Activated CD8-positive, alpha-beta memory T cell treated with anti-CD3 and anti-CD28 coated beads for 1 hour (primary cell): ENCODE measurements at places on chromosomes 1 and 21.

GRCh38 chr1:11571906-11572616 lies 82.2 kb downstream of the FBXO2 start:
- no peak for DNase-seq

DNA sequence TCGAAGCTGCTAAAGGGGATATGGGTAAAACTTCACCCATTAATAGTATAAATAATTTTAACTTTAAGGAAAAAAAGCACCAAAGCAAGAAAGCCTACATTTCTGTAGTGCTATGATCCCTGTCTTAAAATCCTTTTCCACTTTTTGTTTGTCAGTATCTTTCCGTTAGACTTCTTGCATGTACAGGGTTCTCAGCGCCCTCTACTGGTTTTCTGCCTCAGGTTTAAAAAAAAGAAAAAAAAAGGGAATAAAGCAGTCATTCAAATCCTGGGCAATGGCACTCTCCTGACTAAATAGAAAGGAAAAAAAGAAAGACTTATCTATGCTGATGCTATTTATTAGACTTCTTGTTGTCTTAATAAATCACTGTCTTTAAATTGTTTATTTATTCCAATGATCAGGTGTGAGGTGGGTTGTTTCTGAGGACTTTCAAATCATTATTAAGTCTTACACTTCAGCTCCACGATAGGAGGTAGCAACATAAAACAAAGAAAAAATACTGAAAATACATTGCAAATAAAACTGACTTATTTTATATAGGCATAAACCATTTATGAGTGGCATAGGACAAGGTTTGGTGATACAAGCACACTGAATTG lies 475.4 kb upstream of the NR5A2 start:
- no peak for DNase-seq

DNA sequence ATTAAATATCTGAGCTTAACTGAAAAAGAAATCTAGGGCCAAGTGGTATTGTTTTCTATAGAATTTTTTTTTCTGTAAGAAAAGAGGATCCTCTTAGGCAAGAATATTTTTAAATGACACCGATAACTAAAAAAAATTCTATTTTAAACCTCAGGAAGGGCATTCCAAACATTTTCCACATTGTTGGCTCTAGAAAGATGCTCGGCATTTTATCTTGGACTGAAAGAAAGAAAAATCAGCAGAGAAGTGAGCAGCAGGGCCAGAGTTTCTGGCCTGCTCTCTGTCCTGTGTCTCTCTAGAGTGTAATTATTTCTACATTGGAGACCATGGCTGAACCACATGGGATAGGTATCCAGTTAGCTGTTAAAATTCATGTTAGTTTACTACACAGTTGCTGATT lies 192.5 kb upstream of the GREM2 start:
- DNase-seq = no peak

DNA sequence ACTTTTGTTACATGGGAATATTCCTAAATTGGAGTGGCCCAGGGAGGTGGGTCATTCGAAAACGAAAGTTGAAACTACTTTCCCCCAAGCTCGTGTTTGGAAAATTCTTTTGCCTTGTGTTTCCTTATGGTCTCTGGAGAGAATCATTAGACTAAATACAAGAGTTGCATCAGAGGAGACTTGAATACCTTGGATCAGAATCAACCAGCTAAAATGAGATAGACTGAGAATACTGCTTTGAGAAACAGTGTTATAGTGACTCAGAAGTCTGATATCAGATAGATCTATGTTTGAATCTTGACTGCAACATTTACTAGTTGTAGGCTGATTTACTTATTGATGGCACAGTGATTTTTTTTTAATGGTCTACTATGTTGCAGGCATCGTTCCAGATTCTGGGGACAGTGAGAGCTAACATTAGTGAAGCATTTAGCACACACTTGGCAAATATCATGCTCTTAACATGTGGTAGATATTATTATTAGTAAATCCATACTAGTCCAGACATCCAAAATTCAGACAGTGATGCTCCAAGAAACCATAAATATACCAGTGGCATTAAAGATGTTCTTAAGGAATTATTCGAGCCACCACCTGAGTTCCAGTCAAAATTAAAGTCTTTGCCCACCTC lies 12.9 kb upstream of the ACTN2 start:
- DNase-seq = no peak

DNA sequence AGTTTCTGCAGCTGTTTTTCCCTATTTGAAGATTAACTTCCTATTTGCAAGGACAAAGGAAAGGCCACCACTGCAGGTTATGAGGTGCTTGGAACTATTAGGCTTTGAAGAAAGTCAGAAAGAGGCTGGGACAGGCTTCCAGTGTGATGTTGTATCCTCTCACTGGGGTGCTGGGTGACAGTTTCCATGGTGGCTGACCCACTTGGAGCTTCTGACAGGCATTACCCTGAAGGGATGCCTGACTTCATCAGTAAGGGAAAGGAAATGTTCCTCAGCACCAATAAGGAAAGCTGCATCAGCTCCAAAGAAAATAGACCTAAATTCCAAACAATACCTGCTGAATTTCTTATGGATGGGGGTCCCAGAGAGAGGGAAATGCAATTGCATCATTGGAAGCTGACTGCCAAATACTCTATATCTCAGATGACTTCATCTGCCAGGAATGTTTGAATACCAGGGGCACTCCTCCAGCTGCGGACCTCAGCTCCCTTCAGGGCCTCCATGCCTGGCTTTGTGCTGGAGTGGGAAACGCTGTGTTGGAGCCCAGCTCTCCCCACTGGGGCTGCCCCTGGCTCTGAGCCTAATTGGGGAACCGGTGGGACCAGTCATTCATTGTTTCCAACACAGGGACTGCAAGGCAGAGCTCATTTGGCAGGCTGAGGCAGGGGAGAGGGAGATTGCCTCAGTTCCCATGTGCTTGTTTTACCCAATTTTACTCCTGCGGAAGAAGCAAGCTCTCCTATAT lies 76.6 kb downstream of the RGL1 start:
- DNase-seq = no peak

DNA sequence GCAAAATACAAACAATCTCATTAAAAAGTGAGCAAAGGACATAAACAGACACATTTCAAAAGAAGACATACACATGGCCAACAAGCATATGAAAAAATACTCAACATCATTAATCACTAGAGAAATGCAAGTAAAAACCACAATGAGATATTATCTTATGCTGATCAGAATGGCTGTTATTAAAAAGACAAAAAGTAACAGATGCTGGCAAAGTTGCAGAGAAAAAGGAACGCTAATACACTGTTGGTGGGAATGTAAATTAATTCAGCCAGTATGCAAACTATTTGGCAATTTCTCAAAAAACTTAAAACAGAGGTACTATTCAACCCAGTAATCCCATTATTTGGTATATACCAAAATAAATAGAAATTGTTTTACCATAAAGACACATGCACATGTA lies 32.2 kb upstream of the TNFSF18 start:
- no peak for DNase-seq

DNA sequence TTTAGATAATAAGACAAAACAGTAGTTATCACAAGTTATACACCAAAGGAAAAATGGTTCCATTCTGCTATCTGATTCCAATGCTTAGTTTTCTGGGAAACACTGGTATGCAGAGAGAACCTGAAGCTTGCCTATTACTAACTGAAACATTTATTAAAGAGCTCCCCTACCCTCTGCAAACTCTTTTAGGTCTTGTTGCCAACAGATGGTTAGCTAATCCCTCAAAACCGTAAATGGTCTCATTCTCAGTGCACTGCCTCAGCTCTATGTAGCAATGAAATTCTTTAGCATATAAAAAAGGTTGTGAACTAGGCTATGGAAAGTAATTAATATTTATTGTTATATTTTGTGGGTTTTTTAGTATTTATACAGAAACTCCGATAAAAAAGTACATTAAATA lies 20.4 kb downstream of the C21orf91 start:
- DNase-seq = no peak

- DNase-seq = no peak
Measured at GRCh38 chr1:115076384-115076915, 12.9 kb downstream of the TSPAN2 start.

- no peak for DNase-seq
Measured at GRCh38 chr1:235588916-235589515, 60.6 kb downstream of the GNG4 start.

- DNase-seq = no peak
Measured at GRCh38 chr1:165353731-165354671, 2.5 kb downstream of the LMX1A start.

DNA sequence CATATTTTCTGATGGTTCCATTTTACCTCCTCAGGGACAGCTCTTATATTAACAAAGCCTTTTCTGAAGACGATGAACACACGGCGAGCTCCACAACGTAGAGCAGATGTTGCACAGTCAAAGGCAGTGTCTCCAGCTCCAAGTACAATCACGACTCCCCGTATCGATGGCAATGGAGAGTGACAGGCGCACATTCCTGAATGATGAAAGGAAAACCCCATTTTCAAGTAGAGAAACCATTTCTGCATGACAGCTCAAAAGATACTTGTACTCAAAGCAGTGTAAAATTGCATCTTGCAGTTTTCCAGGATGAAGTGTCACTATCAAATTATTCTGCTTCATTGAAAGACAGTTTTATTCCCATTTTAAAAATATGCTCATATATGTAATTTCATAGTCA lies 327.6 kb downstream of the DPYD start:
- DNase-seq = no peak

DNA sequence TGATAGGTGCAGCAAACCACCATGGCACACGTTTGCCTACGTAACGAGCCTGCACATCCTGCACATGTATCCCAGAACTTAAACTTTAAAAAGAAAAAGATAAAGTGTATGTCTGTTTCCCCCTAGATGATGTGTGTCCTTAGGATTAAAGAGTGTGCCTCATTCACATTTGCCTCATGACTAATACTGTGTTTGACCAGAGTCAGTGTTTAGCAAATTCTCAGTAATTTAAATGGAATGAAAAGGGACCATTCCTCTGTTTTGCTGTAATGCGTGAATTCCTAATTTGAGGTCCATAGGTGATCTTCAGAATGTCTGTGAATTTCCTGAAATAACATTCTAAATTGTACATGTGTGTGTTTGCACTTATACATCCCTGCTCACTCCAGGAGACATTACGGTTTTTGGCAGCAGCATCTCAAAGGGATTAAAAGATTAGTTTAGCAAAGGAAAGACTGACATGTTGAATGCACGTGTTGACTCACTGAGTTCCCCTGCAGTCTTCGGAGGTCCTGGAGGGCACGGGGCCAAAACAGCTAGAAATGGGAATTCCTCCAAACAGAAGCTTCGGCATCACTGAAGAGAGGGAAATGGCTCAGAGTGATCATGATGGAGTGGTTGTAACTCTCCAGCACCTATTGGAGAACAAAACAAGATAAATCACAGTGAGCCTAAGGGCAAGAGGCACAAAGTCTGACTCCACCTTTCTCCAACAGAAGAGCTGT lies 19.1 kb upstream of the SLC35F3 start:
- DNase-seq = no peak

GRCh38 chr1:69787151-69787550 lies 219.4 kb downstream of the LRRC7 start:
- DNase-seq = no peak

DNA sequence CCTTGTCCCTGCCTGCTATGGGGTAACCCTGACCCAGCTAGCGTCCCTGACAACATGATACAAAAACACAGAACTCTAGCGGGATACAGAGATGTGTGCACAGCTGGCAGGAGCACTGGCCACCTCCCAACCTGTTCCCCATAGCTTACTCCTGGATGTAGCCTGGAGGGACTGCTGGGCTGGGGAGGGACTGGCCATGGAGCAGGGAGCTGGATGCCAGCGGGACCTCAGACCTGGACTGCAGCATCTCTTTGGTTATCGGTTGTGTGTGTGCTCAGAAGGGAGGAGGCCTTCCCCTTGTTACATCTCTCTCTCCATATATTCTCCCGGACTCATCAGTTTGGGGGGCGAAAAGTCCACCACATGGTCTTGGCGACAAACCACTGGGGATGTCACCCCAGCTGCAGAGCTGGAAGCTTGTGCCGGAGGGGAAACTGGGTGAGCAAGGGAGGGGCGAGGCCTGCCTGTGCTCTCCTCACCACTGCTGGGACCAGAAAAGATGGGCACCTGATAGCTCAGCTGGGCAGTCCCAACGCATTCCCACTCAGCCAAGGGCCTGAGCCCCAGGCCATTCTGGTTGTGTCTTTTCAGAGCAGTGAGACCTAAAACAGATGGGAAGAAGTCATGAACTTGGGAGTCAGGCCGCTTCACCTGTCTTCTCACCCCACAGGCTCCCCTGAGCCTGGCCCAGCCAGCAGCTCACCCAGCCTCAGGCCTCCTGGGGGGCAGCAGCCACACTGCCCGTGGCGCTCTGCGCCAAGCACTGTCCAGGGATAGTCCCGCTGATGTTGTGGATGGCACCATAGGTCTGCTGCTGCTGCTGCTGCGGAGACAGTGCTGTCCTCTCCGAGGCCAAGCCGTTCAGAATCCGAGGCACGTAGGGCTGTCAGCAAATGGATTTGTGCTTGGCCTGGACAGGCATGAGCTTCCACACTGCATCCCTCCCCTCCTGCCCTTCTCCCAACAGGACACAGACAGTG lies 35.6 kb downstream of the TMEM63A start:
- no peak for DNase-seq

DNA sequence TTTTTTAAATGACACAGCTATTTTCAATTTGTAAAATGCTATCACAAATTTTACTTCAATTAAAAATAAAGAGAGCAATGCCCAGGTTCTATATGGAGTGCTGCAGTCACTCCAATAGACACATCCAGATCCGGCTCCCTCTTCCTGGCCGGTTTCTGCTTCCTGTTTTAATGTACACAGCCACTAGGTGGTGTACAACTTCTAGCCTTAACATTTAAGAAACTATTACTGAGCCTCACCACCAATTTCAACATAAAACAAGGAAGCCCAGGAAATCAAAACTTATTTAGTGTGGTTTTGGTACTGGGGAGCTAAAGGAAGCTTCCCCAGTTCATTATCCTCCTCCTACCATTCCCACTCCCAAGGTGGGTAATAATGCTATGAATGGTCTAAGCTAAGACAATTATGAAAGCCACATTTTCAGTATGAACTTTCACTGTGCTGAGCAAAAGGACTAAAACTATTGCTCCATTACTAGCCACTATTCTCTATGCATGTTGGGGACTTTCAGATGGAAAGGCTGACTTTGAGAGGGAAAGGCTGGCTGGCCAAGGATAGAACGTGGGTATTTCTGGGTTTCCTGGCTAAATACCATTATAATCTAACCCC lies 25.5 kb upstream of the MTMR11 start:
- no peak for DNase-seq

DNA sequence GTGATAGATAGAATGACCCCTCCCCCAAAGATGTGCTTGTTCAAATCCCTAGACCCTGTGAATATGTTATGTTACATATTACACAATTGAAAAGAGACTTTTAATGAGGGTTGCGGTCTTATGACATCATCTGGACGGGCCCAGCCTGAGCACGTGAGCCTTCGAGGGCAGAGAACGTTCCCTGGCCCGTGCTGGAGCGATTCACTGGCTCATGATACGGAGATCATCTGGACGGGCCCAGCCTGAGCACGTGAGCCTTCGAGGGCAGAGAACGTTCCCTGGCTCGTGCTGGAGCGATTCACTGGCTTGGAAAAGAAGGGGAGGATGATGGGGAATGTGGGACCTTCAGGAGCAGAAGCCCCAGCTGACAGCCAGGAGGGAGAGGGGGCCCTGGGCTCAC lies 34.4 kb upstream of the COL18A1 start:
- DNase-seq = no peak
